ENCODE measurements at places on chromosomes 4 and X.

DNA sequence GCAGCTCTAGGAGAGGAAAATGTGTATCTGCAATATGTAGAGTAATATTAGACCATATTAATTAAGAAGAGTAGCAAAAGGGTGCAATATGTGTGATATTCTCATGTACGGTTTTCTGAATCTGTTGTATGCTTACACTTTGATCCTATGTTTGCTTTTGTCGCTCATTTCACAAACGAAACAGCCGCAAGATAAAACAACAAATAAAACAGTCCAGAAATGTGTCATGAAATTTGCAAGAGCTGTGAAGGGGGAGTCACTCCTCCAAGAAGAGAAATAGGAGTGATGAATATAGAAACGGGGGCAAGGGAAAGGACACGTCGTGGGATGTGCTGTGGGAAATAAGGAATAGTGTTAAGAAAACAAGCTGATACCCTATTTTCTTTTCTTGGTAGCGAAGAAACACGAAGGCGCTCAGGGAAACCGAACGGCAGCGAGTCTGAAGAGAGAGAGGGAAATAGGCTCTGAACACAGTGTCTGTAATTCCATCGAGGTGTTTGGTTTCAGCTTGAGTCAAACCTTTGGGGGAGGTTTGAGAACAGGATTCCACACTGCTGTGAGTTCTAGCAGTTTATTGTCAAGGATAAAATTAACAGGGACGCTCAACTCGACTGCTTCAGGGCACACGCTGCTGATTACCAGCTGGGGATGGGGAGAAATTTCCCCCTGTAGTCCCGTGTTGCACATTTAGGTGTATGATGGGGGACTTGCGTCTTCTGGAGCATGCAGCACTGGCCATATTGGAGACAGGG lies 595.6 kb upstream of the TENM3 start:
- no peak for DNase-seq

GRCh38 chr4:151250706-151251105 lies 26.3 kb upstream of the PRSS48 start:
- no peak for DNase-seq

DNA sequence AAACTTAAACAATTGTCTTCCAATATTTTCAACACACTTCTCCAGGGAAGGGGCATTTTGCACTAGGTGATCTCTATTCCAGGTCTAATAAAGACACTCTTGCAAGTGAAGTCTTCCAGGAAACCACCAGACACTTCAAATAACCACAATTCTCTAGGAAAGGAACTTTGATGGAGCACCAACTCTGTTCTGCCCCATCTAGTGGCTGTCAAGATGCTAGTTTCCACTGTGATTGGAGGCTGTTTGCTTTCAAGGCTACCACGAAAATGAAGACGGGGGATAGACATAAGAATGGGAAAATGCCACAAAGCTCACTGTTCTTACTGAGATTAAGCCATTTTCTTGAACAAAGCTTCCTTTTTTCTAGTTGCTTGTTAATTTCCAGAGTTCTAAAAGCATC lies 100.6 kb upstream of the F9 start:
- no peak for DNase-seq

DNA sequence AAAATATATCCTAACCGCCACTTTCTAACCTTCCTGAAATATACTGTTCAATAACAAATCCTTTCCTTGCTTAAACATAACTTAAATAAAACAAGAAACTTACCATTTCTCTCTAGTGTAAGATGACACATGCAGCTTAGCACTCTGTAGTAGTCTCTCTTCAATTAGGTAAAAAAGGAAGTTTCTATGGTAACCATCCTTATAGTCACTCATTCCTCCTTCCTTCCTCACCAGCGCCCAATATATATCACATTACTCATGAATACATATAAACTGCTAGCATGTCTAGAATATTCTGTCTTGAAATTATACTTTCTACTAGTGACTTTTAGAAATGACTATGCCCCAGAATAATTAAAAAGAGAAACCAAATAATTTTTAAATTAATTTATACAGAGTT lies 112.2 kb downstream of the SNCA start:
- DNase-seq: no peak

GRCh38 chr4:159283696-159284095 lies 180.8 kb downstream of the RAPGEF2 start:
- DNase-seq: no peak

GRCh38 chrX:150777328-150777992 lies 84.3 kb downstream of the MTMR1 start:
- no peak for DNase-seq

GRCh38 chr4:24674279-24674678 lies 89.9 kb upstream of the DHX15 start:
- DNase-seq: no peak

- DNase-seq: no peak
Measured at GRCh38 chr4:1449833-1450741, 43.8 kb upstream of the NKX1-1 start.

GRCh38 chr4:135316266-135316779 lies 1114.7 kb upstream of the PABPC4L start:
- no peak for DNase-seq

- no peak for DNase-seq
Measured at GRCh38 chr4:53478671-53479456, 101.4 kb downstream of the FIP1L1 start.

GRCh38 chr4:29717287-29718057 lies 1002.7 kb upstream of the PCDH7 start:
- DNase-seq: no peak

DNA sequence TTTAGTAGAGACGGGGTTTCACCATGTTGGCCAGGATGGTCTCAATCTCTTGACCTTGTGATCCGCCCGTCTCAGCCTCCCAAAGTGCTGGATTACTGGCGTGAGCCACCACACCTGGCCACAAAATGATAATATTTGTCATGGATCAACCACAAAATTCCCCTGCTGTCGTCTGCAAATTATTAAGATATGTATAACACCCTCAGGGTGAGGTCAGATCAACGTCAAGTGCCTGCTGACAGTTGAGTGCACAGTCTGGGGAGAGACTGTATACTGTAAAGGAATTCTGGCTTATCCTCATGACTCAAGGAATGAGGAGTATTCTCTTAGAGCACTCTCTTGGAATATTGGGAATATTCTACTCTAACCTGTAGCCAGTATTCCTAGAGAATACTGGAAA lies 11.2 kb downstream of the EPGN start:
- no peak for DNase-seq

GRCh38 chr4:174248407-174248806 lies 35.1 kb downstream of the FBXO8 start:
- DNase-seq: no peak

DNA sequence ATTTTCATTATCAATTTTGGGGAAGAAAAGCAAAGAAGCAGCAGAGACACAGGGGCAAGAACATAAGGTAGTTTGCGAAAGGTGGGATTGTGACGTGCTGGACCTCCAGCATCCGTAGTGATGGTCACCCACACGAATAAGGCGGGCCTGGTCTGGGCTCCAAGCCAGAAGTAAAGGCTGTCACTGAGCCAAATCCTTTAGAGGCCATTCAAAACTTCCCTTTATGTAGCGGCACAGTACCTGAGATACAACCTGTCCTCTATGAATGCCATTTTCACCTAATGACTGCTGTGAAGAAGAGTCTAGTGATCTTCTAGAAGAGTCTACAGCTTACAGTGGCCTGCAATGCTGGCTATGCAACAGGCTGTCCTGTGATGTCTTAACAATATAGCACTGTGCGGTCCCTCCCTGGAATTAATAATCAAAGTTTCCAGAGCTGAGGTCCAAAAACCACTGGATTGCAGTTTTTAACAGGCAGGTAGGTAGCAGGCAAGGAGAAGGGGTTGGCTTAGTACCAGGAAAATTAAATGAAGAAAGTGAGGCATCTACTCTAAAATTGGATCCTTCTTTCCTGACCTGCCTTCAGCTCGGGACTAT lies 56.2 kb downstream of the TRIML1 start:
- DNase-seq: no peak

DNA sequence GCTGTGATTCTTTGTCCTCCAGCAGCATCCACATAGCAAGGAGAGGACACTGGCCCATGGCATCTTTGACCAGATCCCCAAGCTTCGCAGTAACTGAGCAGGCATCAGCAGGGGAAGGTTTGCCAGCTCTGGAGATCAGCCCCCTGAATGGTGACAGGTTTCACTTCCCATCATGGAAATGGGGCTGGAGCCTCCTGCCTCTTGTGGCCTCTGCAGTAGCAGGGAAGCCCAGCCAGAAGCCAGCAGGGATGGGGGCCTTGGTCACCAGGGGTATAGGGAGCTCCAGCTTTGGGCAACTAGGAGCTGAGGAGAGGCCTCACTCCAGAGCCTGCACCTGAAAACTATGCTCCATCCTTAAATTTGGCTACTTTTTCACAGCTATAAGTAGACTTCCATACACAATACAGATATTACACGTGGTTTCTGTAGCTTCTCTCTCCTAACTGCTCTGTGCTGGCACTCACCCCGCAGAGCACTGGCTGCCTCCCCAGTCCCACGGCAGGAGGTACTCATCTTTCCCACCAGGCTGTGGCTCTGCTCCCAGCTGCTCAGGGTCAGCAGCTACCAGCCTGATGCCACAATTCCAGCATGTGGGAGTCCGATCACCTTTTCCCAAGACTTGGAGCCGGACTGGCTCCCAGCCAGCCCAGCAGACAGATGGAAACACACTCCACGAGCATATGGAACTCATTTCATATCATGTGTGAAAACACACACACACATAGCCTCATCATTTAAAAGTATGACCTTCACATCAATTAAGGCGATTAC lies 2.8 kb downstream of the TMEM271 start:
- DNase-seq: no peak

- DNase-seq: no peak
Measured at GRCh38 chrX:133151336-133151735, 54.4 kb upstream of the USP26 start.

DNA sequence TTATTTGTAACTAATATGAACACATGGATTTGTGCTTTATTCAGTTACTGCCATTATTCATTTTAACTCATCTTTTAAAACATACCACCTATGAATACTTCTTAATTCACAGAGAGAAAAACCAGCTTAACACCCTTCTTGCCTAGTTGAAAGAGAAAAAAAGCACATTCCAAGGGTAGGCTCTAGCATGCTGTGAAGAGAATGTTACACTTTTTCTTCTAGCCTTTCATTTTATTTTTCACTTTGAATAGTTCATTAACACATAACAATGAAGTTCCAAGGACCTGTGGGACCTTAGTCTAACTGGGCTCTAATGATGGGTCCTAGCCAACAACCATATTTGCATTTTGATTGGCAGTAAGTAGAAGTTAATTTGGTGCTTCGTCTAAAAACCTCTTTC lies 279.9 kb upstream of the MAGEB2 start:
- DNase-seq: no peak

DNA sequence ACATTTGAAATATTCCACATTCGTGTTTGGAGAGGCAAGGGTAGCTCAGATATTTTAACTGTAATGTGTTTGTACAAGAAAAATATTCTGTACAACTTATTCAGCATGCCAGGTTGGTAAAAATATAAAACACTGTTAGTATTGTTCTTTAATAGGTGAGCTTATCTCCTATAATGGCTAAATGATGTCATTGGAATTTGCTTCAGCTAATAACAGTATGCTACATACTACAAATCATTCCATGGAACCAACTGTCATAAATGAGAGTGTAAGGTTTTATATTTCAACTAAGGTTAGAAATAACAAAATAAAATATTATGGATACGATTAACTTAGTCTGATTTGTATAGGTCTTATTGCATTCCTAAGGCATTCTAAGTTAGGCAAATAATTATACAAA lies 206.6 kb downstream of the ADGRL3 start:
- DNase-seq: no peak

- no peak for DNase-seq
Measured at GRCh38 chrX:71660562-71661416, 6.6 kb upstream of the LOC101059915 start.

GRCh38 chr4:89762311-89762710 lies 74.7 kb downstream of the SNCA start:
- DNase-seq: no peak

DNA sequence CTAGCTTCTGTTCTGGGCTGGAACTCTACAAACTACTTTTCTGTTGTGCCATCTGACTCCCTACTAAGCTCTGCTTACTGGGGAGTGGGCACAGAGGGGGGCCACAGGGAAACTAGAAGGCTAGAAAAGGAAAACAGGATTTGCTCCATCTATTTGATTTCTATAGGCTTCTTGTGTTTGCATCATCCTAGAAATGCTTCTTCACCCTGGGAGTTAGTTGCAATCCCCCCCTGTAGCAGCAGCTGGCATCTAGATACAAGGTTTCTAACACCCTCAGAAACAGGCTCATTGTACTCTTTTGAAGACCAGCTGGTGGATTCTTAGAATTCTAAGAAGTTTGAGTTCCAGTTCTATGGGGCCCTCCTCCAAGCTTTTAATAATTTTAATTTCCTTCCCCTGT lies 213.4 kb downstream of the TMA16 start:
- DNase-seq: no peak

- peak; percentile 13 for DNase-seq
Measured at GRCh38 chr4:25861951-25862410, 807 bp downstream of the SEL1L3 start.
